IPS DF 6.9 (cell line): ENCODE measurements at places on chromosomes 2 and 18.
A peak's percentile ranks its signal among the peaks of the same experiment; 100 is the strongest.

- DNase-seq, result no peak
These were observed 191.5 kb upstream of the PARD3B start for GRCh38 chr2:204353823-204354222.

DNA sequence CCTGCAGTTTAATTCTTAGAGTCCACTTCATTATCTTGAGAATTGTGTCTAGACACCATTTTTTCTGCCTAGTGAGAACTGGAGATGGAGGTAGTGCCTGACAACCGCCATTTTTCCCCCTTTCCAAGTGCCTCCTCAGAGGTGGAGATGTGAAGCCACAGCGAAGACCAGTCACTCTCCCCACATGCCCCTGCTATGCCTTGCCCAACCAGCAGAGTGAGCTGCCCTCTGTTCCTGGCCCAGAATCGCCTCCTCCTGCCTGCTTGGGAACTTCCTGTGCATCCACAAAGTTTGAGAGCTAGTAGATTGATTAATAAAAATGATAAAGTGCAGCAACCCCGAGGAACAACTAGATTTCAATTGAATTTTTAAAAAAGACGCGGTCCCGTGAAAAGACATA lies 123.3 kb downstream of the CLIP4 start:
- DNase-seq, result peak; percentile 45

DNA sequence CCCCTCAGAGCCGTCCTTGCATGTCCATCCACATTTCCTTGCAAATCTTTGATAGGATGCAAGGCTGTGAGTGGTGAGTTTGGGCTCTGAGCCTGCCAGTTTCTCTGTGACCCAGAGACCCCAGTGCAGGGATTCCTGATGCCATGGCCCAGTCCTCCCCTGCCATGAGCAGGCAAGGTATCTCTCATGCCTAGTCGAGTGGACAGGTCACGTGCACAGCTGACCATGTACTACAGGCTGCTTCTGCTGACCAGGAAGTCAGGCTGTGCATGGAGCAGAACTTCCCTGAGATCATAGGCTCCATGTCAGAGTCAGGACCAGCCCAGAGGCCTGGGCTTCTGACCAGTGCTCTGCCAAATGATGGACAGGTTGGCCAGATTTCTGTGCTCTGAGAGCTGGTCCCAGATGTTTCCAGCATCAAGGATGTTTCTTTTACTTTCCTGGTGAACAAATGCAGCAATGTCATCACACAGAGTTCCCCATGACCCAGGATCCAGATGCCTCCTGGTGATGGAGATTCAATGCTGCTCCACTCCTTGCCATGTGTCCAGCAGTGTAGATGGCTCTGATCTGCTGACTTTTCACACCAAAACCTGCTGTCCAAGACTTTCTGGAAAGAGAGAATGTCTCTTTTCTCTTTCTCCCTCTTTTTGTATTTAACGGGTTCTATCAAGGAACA lies 321.6 kb upstream of the HS6ST1 start:
- no peak for DNase-seq

DNA sequence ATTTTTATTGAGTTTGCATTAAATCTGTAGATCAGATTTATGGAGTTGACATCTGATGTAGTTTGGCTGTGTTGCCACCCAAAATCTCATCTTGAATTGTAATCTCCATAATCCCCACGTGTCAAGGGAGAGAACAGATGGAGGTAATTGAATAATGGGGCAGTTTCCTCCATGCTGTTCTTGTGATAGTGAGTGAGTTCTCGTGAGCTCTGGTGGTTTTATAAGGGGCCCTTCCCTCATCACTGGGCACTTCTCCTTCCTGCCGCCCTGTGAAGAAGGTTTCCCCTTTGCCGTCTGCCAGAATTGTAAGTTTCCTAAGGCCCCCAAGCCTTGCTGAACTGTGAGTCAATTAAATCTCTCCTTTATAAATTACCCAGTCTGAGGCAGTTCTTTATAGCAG lies 32.2 kb downstream of the ZC3H15 start:
- DNase-seq, result no peak

GRCh38 chr18:5914951-5915350 lies 19.6 kb upstream of the TMEM200C start:
- no peak for DNase-seq

DNA sequence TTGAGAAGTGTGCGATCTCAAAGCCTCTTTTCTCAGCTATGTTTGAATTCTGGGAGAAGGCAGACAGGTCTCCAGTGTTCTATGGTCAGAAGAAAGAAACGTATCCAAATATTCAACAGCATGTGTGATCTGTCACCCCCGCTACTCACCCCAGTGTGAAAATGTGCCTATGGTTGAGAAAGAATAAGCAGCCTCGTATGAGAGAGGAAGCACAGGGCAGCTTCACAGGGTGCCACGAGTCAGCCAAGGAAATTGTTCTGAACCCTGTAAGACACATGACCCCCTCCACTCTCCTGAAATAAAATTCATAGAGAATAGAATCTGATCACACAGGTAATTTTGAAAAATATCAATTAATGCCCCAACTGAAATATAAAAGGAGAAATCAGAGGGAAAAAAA lies 8.0 kb upstream of the SF3B1 start:
- no peak for DNase-seq

DNA sequence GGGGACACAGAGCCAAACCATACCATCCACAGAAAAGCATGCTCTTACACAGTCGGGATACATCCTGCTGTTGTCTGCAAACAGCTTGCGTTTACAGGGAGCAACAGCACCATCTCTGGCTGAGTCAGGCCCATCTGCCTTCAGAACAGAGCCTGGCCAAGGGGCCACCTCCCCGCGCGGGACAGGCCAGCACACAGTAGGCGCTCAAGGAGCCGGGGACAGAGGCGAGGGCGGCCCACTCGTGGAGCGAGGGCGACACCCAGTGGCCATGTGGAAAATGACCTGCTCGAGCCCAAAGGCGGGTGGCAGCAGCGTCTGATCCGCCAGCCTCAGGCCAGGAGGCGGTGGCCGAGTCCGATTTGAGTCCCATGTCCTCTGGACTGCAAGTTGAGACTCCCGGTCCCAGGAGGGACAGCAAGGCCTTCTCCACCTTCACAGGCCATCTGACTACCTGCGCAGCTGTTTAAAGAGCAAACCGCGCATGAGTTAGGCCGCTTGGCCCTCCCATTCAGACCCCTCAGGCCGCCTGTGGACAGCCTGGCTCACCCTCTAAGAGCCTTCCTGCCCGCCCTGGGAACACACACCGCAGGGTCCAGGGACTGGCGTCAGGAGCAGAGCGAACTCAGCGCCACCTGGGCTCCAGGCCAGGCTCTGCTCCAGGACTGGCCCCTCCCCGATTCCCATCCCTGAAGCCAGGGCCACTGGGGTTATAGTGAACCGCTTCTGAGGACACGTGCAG lies 38.3 kb downstream of the TTC32 start:
- DNase-seq, result peak; percentile 87

GRCh38 chr2:37831081-37831780 lies 93.9 kb upstream of the RMDN2 start:
- DNase-seq, result no peak

DNA sequence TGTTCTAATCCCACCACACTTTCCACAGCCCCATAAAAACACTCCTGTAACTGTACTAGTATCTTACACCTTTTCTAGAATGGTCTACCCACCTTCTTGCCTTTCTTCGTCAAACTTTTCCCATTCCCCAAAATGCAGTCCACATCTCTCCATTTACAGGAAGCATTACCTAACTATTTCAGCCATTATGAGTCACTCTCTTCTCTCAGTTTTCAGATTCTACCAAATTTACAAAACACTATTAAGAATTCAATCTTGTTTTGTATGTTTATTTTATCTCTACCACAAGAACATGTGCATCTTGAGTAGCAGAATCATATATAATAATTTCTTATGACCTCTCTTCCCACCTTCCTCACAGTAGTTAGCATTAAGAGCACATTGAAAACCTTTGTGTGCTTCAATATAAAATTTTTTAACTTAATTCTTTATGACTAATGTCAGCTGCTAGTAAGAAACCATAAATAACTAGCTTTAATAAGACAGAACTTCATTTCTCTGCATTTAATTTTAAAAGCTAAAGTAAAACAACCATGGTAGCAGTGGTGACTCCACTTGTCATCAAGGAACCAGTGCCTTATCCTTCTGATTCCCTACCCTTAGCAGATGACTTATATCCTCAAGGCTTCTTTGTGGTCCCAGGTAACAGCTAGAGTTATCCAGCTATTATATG lies 56.6 kb upstream of the MAP2 start:
- DNase-seq, result no peak

DNA sequence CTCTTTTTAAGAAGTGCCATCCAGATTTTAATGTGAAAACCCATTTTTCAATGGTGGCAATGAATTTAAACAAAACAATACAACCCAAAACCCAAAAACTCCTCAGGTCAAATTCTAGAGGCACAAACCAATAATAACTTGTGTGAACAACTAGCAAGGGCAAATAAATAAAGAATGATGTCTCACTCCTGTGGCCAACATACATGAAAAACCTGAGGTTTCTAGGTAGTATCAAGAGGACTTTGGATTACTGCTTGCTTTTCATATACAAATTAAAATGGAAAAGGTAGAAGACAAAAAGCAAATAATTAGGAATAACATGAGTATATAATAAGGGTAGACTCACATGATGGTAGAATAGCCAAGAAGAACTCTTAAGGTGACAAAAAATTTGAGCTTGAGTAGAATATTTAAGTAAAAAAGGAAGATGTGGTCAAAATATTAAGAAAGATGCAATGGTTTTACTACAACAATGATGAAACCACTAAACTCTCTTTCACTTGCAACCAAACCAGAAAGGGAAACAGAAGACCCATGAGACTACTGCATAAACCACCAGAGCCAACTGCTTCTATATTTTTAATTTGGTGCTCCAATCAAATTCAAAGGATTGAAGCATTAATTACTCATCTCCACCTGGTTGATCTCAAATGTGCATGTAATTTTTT lies 53.5 kb downstream of the DARS1 start:
- no peak for DNase-seq

DNA sequence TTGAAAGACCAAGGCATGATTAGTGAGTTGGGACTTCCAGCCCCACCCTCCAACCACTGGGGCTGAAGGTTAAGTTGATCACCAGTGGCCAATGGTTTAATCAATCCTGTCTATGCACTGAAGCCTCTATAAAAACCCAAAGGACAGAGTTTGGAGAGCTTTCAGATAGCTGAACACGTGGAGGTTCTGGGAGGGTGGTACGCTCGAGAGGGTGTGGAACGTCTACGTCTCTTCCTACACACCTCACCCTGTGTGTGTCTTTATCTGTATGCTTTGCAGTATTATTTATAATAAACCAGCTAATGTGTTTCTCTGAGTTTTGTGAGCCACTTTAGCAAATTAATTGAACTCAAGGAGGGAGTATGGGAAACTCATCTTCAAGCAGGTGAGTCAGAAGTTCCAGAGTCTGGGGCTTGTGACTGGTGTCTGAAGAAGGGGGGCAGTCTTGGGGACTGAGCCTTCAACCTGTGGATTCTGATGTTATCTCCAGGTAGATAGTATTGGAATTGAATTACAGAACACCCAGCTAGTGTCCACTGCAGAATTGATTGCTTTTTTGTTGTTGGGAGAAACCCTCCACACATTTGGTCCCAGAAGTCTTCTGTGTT lies 20.3 kb downstream of the ACTR3 start:
- no peak for DNase-seq

- DNase-seq, result no peak
These were observed 386.7 kb upstream of the ATP5MC3 start for GRCh38 chr2:175568109-175568730.

- DNase-seq, result no peak
These were observed 507.4 kb upstream of the MYT1L start for GRCh38 chr2:2838548-2838845.

GRCh38 chr2:105290981-105291660 lies 38.4 kb downstream of the TGFBRAP1 start:
- no peak for DNase-seq

- no peak for DNase-seq
These were observed 11.0 kb upstream of the GAREM2 start for GRCh38 chr2:26161926-26162325.

GRCh38 chr18:57475408-57475807 lies 40.2 kb downstream of the ONECUT2 start:
- DNase-seq, result no peak

GRCh38 chr2:207093234-207093633 lies 72.5 kb downstream of the KLF7 start:
- peak; percentile 33 for DNase-seq

DNA sequence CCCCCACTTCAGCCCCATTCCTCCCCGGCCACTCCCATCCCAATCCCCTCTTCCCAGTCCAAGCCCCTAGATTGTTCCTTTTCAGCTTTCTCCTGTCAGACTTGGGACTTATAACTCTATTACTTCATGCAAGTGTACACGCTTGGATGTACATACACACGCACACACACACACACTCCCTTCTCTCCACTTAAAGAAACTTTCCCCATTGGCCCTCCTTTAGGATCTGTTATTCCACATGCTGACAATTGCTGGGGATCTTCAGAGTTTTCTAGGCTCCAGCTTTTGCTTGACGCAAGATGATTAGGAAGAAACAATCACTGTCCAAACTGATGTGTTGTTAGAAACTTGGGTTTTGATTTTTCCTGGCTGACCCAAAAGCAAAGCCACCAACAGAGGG lies 75.4 kb downstream of the CDK15 start:
- DNase-seq, result no peak

DNA sequence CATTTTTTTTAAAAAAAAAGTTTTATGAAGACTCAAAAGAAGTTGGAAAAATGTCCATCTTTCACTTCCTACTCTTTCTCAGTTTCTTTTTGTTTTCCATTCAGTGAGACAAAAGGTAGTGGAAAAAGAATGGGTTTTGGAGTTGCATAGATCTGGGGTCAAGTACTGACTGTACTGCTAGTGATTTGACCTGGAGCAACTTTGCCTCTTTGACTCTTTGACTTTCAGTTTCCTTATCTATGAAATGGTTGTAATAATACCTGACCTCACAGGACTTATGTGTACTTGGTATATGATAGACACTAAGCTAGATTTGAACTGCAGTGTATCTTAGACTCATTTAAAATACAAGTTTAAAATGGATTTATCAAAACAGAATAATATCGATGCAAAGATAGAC lies 3.5 kb upstream of the KCNE4 start:
- no peak for DNase-seq

DNA sequence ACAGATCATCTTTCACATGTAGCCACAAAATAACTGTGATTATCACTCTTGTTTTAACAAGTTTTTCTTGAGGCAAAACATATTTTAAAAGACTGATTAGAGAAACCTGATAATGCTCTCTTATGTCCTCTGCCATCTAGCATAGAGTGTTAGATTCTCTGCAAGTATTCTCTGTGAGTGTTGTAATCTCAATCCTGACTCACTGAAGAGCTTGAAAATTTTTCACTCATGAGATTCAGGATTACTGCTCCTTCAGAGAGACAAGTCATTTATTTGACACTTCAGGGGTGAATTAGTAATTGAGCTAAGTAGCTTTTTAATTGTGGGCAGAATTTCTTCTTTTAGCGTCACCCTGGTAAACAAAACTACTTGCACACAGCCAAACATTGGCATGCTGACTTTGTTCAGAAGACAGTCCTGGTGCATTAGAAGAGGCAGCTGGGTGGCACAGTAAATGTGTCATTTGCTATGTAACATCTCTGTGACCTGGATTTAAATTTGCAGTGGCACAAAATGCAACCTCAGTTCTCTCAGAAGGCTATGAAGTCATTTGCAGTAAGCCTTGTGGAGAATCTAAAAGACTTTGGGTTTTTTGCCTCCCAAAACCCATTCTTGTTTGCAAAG lies 172.9 kb downstream of the LRP1B start:
- DNase-seq, result no peak
